Renal cortical epithelial cell (primary cell): ENCODE measurements at places on chromosomes 12 and 14. TPM values are rescaled to one million over a fixed set of nuclear protein-coding genes. Genes with fewer than 3 reads are reported as not detected.

The INHBE gene
- 1.0 and 3.1 TPM in 2 replicates for total RNA-seq

The CMKLR1 gene
- total RNA-seq = not detected in 2 replicates

The MYL6 gene
- 2,255 and 3,927 TPM in 2 replicates for total RNA-seq

The ISCU gene
- 101 and 149 TPM in 2 replicates for total RNA-seq

The ATP5MC2 gene
- 102 and 104 TPM in 2 replicates for total RNA-seq

The OVCH1 gene
- not detected in 2 replicates for total RNA-seq

The SP7 gene
- not detected in 2 replicates for total RNA-seq

The FAM90A1 gene
- 0.10 TPM in 1 of 2 replicates, not detected in the other for total RNA-seq
